ENCODE measurements at places on chromosomes 5 and 9.
A peak's percentile ranks its signal among the peaks of the same experiment; 100 is the strongest.

DNA sequence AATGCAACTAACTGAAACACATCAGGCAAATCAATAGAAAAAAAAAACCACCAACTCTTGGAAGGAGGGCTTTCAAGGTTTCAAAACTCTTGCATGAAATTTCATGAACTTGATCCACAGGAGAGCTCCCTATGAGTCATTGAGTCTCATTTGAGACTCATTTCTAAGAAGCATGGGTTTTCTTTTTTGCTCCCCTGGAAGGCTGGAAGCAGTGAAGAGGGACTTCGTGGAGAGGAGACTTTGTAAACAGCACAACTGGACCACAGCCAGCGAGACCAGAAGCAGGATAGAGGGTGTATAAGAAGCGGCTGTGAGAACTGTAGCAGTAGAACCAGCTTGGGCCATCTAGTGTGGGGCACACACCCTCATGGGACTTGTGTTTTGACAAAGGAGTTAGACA, 41.2 kb upstream of the RAPGEF1 start:
- no peak for DNase-seq

DNA sequence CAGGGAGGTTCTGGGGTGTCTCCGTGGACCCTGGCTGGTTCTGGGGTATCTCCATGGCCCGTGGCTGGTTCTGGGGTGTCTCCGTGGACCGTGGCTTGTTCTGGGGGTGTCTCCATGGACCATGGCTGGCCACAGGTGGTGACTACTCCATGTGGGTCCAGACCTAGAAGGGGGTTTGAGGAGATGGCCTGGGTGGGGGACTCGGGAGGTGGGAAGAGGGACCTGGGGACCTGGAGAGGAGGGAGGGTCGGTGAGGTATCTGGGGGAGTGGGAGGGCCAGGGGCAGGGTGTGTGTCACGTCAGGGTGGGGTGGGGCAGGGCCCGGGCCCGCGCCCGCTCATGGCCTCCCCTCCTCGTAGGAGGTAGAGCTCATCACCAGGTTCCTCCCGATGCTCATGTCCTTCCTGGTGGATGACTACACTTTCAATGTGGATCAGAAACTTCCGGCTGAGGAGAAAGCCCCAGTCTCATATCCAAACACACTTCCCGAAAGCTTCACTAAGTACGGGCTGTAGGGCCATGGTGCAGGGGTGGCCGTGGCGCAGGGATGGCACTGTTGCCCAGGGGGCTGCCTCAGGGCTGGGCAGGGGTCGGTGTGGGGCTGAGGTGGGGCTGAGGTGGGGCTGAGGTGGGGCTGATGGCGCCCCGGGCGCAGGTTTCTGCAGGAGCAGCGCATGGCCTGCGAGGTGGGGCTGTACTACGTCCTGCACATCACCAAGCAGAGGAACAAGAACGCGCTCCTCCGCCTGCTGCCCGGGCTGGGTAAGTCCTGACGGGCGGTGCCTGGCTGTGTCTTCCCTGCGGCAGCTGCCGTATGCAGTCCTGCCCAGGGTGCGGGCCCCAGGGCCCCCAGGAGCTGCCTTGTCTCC, 10.7 kb upstream of the TOR4A start:
- DNase-seq: no peak

DNA sequence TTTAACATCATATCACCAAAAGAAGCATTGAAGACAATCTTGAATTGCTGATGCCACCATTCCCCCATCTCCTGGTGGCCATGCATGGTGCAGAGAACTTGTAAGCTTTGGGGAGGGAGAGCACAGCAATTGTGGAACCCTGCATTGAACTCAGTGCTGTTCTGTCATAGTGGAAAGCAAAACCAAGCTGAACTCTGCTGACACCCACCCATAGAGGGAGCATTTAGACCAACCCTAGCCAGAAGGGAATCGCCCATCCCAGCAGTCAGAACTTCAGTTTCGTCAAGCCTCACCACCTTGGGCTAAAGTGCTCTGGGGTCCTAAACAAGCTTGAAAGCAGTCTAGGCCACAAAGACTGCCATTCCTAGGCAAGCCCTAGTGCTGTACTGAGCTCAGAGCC, 37.4 kb upstream of the RUSC2 start:
- no peak for DNase-seq

- DNase-seq: no peak
These were observed 36.5 kb upstream of the NUTM2G start for GRCh38 chr9:96892131-96892530.

GRCh38 chr9:129334105-129334935, 156.3 kb upstream of the IER5L start:
- DNase-seq: no peak

DNA sequence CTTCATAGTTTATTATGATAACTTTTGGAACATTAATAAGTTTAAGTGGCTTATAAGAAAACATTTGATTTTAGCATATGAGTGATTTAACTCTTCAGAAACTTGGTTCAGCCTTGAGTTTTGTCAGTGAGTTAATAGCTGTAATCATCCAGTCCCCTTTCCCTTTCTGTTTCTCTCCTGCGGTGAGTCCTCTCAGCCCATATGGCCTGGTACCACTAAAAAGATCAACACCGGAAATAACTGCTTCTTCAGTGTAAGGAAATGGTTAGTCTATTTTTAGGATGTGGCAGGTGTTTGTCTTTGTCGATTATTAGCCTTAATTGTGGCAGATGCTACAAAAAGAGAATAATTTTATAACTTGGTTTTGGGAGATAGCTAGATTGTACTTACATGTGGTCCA, 120.2 kb upstream of the GRHPR start:
- peak; percentile 28 for DNase-seq

GRCh38 chr5:104372796-104373195, 810.2 kb upstream of the NUDT12 start:
- no peak for DNase-seq

DNA sequence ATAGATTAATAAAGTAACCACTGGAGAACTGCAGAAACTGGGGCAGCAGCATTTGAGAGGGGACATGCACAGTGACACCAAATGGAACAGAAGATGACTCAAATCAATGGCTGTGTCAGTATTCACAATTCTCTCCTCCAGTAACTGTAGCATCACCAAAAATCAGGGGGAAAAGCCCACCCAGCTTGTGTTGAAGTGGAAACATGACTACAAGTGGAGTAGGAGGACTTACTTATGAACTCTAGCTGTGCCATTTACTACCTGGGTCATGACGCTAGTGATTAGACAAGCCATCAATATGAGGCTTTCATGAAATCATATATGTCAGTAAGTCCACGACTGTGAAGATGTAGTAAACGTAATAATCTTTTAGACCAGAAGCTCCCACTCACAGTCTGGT, 199.8 kb upstream of the PTGER4 start:
- no peak for DNase-seq

DNA sequence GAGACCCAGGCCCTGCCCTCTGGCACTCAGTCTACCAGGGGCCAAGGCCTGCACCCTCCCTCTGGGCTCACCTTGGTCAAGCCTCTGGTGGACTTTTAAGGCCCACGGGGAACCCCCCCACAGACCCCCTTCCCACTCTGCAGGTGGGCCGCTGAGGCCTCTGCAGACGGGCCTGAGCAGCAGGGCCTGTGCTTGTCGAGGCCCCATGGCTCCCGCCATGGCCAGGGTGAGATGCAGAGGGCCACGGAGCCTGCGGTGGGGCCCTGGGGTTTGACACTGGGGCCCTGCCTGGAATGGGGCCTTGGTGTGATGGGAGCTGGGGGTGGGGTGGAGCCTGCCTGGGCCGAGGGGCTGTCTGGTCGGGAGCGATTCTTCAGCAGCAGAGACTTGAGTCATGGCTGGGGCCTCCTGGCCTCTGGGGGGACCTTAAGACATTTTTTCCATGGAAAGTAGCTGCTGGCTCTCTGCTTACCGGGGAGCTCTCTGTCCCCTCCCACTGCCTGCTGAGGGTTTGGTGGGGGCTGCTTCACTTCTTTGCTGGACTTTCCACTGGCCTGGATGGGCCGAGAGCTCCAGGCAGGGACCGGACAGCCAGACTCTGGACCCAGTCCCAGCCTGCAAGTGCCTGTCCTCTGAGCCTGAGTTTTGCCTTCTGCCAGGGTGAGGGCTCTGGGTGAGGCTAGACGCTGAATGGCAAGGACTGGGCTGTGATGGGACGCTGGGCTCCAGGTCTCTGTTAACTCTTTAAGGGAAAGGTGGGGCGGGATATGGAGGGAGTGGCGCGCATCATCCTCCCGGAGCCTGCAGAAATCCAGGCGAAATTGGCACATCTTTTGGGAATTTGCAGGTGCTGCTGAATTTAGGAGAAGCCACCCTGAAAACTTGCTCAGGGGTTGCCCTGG, 132.2 kb downstream of the RXRA start:
- DNase-seq: no peak

DNA sequence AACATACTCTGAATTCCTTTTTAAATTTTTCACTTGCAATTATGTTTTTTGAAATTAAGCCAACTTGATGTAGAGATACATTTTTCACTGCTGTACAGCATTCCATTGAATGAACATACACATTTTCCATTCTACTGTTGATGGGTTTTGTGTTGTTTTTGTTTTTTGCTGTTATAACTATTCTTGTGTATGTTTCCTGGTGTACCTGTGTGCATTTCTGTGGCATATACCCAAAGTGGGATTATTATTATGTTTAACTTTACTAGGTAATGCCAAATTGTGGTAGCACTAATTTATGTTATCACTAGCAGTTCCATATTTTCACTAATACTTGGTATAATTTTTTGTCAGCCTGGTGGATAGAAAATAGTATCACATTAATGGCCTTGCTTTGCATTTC, 2.7 kb downstream of the RFESD start:
- DNase-seq: no peak

GRCh38 chr9:14318934-14319580, 5.1 kb upstream of the NFIB start:
- DNase-seq: no peak

GRCh38 chr5:52674815-52675545, 112.7 kb upstream of the ITGA1 start:
- DNase-seq: no peak

- no peak for DNase-seq
These were observed 18.7 kb downstream of the ECM2 start for GRCh38 chr9:92517046-92517445.

- DNase-seq: peak; percentile 39
These were observed 170.3 kb downstream of the PDZD2 start for GRCh38 chr5:31809050-31809870.

DNA sequence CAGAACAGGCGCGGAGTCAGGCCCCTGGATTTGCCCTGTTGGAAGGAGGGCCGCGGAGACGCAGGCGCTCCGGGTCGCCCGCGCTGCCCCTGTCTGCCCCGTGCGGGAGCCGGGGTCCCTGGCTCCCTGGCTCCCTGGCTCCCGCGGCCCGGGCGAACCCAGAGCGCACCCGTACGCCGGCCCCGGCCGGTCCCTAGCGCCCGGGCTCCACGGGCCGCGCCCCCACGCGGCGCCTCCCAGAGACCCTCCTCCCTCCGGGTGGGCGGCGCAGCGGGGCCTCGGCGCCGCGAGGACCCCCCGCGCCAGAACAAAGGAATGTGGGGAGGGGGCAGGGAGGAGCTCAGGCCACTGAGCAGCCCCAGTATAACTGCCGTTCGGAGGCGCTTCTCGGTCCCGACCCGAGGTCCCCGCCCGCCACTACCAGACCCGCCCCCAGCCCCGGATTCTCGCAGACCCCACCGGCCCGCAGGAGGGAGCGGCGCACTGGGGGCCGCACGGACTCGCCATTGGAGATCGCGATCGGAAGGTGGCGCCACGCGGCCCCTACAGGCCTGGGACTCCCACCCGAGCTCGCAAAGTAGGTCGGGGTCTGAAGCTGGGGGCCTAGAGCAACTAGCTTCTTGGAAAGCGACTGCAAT, 2.4 kb downstream of the NFIL3 start:
- DNase-seq: no peak

- DNase-seq: no peak
These were observed 24.9 kb downstream of the GSN start for GRCh38 chr9:121292801-121293241.

GRCh38 chr5:73623901-73624404, 2.0 kb upstream of the ARHGEF28 start:
- DNase-seq: no peak

DNA sequence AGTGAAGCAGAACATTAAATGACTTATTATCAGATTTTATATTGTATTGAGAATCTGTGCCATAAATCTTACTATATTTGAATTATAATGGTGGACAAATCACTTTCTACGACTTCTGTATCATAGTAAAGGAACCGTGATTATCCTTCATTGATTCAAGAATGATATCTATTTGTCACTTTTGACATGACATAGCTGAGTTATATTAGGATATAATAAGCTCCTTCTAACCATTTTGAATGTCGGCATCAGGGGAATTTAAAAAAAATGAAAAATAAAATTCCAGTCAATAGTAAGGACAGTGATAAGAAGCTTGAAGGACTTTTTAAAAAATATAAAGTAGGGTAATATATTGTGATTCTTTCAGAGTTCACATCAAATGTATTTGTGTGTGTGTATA, 338.9 kb upstream of the ACO1 start:
- no peak for DNase-seq

- DNase-seq: no peak
These were observed 89.5 kb downstream of the TLE4 start for GRCh38 chr9:79661279-79661678.

DNA sequence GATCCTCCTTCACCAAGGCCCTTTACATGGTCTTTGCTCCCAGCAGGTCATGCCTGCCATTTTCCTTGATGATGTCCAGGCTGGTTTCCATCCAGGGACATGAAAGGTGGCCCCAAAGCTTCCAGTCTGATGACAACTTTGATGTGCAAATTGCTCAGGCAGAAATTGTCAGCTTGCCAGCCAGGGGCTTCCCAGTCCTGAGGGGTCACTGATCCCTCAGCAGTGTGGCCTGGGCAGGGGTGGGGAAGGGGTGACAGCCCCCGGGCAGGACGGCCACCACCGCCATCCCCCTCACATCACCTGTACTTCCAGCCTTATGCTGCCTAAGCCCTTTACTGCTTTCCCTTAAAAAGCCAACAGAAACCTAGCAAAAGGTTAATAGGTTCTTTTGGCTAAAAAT, 96.3 kb downstream of the ANKRD33B start:
- no peak for DNase-seq

GRCh38 chr5:156836846-156837245, 13.2 kb upstream of the PPP1R2B start:
- DNase-seq: no peak

DNA sequence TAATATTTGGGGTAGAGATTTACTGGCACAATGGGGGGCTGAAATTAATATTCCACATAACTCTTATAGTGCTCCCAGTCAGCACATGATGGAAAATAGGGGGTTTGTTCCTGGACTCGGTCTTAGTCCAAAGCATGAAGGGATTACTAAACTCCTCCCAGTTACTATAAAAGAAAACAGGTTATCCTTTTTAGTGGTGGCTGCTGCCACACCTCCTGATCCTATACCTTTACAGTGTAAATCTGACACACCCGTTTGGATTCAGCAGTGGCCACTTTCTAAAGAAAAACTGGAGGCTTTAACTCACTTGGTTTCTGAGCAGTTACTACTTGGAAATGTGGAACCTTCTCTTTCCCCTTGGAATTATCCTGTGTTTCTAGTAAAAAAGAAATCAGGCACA, 572.9 kb upstream of the PTGER4 start:
- peak; percentile 7 for DNase-seq

DNA sequence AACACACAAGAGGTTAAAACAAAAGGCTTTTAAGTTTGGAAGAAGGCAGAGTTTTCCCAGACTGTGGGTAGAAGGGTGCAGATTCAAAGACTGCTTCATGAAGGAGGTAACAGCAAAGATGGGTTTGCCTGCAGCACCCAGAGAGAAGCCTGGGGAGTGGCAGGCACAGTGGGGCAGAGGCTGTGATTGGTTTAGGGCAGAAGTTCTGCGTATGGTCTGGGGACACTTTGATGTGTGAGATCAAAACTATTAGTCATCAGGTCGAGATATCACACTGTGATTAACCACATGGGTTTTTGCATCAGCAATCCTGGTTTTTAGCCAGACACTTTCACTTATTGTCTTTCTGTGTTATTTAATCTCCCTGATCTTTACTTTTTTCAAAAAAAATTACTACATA, 188.8 kb upstream of the GLRA1 start:
- no peak for DNase-seq

GRCh38 chr9:6553866-6554265, 91.7 kb downstream of the GLDC start:
- DNase-seq: no peak
